ENCODE measurements at places on chromosomes 3 and 15.

GRCh38 chr15:75821786-75822345 is 21.4 kb upstream of the UBE2Q2 start:
- DNase-seq = no peak

- DNase-seq = no peak
Observed at GRCh38 chr3:145812391-145812790, 348.6 kb downstream of the PLOD2 start.

DNA sequence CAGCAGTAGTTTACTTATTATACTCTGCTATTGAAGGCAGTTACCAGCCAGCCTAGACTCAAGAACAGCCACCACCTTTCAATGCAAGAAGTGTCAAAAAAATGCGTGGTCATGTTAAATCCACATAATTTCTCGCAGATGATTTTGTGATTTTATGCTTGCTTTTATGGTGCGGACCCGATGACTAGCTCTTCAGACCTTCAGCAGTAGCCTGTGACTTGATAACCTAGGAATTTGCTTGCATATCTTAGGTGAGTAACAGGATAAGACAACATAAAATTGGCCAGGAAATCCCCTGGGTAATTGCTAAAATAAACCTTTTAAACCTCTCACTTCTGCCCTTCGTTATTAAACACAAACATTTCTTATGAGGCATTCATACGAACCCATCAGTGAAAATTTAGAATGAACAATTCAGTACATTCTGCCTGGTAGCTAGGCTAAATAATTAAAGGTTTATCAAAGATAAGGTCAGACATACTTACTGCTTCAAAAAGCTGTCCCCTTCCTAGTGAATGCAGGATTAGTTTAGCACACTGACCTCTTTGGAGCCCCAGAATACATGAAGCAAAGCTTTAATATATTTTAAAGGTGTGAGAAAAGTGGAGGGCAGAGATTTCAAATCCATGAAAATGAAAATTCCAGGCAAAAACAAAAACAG is 798.8 kb downstream of the OTOL1 start:
- no peak for DNase-seq

DNA sequence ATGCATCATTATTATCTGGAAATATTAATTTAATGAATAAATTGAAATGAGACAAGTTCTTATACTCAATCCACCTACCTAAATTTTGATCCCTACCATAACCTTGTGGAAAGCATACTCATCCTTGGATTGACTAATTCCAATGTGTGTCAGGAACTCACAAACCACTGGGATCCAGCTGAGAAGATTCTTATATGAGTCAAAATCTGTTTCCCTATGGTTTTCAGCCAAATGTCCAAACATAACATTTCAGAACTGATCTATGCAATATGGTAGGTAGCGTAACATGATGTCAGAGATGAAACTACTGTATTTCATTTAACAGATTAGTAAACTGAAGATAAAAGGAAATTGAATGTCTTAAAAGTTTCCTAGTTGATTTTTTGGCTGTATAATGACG is 250.0 kb downstream of the PLOD2 start:
- no peak for DNase-seq

- DNase-seq = no peak
Observed at GRCh38 chr15:33370623-33371020, 59.9 kb downstream of the RYR3 start.

- DNase-seq = peak; percentile 44
Observed at GRCh38 chr3:45693941-45694521, 4.8 kb downstream of the SACM1L start.

- DNase-seq = no peak
Observed at GRCh38 chr3:165918657-165918979, 81.4 kb upstream of the BCHE start.

DNA sequence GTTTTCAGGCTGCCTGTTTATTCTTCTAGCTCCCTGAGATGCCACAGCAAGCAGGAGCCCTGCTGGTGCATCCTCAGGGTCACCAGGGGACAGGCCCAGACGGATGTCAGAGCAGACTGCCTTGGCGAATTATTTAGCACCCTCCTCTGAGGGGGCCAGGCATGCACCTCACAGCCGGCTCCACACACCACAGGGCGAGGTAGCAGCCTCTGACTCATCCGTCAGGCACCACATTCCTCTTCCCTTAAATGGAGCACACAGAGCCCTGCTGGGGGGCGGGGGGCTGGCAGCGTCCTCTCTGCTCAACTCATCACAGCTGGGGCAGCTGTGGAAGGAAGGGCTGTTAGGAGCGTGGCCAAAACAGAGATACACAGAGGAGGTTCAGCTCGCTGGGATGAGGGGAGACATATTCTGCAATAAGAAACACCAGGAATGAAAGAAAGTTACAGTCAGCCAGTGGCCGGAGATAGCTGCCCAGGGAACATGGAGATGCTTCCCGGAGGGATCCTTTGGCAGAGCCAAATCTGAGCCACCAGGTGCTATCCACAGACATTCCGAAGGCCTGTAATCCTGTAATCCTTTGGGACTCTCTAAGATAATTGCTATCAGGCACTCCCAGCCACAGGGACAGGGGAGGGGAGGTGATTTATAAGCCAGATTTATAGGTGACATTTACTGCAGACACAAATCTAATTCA is 13.9 kb upstream of the PRICKLE2 start:
- DNase-seq = no peak

GRCh38 chr15:58043192-58043903 is 22.2 kb downstream of the ALDH1A2 start:
- peak; percentile 22 for DNase-seq

- no peak for DNase-seq
Observed at GRCh38 chr3:168081171-168081771, 14.5 kb downstream of the GOLIM4 start.

GRCh38 chr3:159631226-159631625 is 357.4 kb upstream of the IL12A start:
- DNase-seq = no peak

DNA sequence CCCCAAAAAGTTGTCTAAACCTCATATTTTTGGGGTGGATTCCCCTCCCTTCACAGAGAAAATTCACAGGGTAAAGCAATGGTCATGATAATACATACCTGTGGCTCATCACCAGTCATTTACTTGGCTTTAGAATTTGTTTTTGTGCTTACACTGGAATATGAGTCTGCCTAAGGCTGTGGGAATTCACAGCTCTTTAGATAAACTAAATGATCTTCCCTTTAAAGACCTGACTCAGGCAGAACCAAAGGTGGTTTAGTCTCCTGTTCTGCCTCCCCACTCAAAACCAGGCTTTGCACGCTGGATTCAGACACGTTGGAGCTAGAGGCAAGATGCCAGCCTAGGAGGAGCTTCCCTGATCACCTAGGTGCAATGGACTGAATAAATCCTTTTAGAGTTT is 40.3 kb upstream of the BNC1 start:
- no peak for DNase-seq

DNA sequence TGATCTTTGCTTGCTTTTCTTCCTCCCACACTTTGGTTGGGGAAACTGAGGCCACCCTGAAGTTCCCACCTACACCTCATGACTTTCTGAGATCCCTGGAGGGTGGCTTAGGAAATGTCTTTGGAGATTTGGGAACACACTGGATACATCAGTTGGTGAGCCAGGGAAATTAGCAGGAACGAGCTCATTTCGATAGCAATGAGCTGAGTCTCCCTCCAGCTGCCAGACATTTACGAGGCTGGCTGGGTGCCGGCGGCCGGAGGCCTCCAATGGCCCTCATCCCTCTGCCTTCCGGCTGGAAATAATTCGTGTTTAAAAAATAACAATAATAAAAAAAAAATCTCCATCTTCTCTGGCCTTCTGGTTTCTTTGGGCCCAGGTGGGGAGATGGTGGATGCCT is 38.8 kb downstream of the SMAD6 start:
- DNase-seq = no peak

DNA sequence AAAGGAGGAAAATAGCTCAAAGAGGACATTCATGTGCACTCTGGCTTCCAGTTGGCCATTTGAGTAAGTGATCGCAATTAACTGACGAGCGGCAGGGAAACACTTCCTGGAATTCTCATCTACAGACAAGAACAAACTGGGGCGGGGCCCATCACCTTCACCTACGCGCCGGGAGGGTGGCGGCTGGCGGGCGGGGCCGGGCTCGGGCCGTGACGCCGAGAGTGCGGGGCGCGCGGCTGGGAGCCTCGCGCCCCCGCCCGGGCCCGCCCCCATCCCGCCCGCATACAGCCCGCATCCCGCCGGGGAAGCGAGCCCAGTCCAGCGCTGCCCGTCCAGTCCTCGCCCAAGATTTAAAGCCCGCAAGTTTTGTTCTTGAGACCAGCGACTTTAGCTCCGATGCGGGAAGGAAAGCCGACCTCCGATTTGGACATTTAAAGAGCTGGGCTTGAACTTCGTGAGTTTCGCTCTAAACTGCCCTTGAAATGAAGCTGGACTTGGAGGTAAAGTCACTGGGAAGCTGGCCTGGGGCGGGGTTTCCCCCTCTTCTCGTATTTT is at the start of gene B3GNT5:
Gene B3GNT5 (plus strand): TSS at position 281 of the 555 bp plus-strand sequence. CDS start 16,546 bp downstream, outside the sequence.
- DNase-seq = no peak

DNA sequence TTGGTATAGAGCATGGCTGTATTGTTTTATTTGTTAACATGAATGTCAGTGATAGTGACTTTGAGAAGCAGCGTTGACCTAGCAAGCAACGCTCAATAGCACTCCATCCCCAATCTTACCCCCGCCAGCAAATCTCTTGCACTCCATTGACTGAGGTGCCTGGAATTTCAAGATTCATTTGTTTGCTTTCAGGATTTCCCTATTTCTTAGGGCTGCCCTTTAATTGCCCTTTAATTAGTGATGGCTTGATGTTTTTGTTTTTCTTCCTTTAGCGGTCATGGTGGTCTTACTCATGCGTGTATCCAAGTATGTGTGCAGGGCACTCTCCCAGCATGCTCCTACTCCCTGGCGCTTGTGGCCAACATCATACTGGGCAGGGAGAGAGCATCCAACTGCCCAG is 216.8 kb upstream of the TBL1XR1 start:
- no peak for DNase-seq

- DNase-seq = no peak
Observed at GRCh38 chr3:157379525-157380140, 57.0 kb upstream of the PTX3 start.

GRCh38 chr15:101641894-101642293 is 10.3 kb downstream of the TM2D3 start:
- DNase-seq = no peak

DNA sequence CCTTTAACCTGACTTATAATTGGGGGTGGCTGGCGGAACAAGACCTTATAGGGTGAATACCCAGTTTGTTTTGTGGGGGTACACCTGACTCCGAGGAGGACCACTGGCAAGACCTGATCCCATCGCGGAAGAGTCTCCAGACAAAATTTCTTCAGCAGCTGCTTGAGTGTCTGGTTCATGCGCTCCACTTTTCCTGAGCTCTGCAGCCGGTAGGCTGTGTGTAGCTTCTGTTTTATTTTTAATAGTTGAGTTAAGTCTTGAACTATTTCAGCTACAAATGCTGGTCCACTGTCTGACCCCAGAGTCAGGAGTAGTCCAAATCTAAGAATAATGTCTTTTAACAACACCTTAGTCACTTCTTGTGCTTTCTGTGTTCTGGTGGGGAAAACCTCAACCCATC is 21.2 kb upstream of the NOX5 start:
- no peak for DNase-seq

- peak; percentile 52 for DNase-seq
Observed at GRCh38 chr15:31867536-31868442, 162.5 kb upstream of the CHRNA7 start.

DNA sequence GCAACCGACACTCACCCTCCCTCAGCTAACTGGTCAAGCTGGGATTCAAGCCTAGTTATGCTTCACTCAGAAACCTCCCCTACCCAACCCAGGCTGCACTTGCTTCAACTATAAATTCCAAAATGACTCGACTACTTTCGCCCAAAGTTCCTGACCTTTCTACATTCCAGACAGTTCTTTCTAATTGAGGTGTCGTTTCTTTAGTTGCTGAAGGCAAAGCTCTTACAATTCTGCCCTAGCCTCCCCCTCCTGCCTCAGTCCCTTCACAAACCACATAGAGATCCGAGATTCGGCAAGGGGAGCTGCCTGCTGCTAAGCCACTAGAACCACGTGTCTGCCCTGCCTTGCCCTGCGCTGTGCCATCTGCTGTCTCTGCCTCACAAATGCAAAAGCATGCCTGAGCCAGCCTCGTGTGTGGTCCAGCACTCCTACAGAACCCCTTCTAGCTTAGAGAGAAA is 74.7 kb upstream of the SH3GL3 start:
- no peak for DNase-seq

GRCh38 chr3:67685499-67685898 is 31.1 kb upstream of the SUCLG2 start:
- DNase-seq = no peak

DNA sequence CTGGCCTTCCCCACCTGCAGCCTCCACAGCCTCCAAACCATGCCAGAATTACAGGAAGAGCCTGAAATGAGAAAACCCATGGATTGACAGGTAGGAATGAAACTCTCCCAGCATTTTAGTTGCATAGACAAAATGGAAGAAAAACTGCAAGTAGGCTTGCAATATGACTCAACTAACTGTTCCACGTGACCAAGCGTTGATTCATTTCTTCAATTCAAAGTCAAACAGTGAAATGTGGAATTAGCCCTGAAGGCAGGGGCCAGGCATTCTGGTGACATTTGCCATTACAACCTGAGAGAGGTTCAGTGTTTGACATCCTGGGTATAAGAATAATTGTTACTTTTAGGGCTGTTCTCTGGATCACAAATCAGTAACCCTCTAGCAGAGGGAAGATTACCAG is 676.5 kb upstream of the CFAP20DC start:
- peak; percentile 57 for DNase-seq

DNA sequence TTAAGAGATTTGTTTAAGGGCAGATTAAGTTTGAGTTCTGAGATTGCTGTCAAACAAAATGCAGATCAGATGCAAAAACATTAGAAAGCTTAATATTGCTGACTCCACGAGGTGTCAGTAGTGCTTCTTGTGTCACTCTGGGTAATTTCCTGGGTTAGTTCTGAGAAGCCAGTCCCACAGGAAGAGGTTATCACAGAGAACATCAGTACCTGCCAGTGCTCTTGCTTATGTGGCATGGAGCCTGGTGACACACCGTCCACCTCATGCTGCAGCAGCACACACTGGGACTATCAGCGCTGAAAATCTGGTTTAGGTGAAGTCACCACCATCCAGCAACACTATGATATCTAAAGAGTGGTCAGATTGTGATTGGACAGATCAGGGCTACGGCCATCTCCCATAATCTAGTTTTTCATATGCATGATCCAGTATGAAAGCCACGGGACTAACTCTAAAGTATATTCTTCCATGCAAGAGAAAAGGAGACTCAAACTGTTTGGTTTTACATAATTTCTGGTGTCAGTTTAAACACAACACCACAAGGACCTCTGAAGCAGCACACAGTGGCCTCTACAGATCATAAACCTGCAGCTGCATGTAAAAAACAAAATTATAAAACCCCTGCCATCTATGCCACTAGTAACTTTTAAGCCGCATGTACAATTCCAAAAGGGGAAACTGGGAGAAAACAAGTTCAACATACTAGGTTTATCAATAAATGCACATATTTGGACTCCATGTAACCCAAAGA is 36.1 kb upstream of the MYO5C start:
- peak; percentile 51 for DNase-seq

- no peak for DNase-seq
Observed at GRCh38 chr3:52298149-52299098, 10.8 kb downstream of the GLYCTK start.

- DNase-seq = no peak
Observed at GRCh38 chr3:89932882-89933281, 825.5 kb downstream of the EPHA3 start.
